ENCODE measurements at places on chromosomes 13 and 19. TPM values are rescaled to one million over a fixed set of nuclear protein-coding genes. Genes with fewer than 3 reads are reported as not detected.

The CYP2F1 gene
- not detected for total RNA-seq

The SAFB gene
- 74.8 TPM for total RNA-seq

The DLEU7 gene
- not detected for total RNA-seq

The ACTL9 gene
- not detected for total RNA-seq

The KLF5 gene
- 0.50 TPM for total RNA-seq

The KLK15 gene
- total RNA-seq, result not detected

The CGB5 gene
- not detected for total RNA-seq

The MBNL2 gene
- 46.3 TPM for total RNA-seq

Data from smooth muscle cell of trachea (primary cell).